Activated CD8-positive, alpha-beta T cell treated with anti-CD3 and anti-CD28 coated beads, Interleukin-2, amount 10 ng/mL, durations not matched to agents 7 days and 5 days (primary cell): ENCODE measurements at places on chromosomes 13 and 19.

GRCh38 chr13:111629926-111630325 is 309.5 kb downstream of the TEX29 start:
- no peak for DNase-seq

GRCh38 chr19:48043675-48044258 is at the start of gene CABP5:
CABP5 (minus strand) TSS chr19:48044079; CDS start chr19:48043922, 157 bp downstream.
- DNase-seq: no peak

GRCh38 chr19:29675120-29675649 is 9.9 kb downstream of the PLEKHF1 start:
- no peak for DNase-seq

GRCh38 chr13:79917628-79918027 is 423.3 kb downstream of the SPRY2 start:
- no peak for DNase-seq

DNA sequence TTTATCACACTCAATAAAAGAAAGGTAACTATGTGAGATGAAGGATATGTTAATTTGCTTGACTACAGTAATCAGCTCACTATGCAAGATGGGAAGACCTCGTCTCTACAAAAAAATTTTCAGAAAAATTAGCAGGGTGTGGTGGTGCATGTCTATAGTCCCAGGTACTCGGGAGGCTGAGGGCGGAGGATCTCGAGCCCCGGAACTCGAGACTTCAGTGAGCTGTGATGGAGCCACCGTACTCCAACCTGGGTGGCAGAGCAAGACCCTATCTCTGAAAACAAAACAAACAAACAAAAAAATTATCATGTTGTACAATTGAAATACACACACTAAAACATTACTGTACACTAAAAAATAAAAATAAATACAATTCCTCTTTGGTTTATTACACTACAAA is 376.7 kb upstream of the KLHL1 start:
- DNase-seq: no peak

DNA sequence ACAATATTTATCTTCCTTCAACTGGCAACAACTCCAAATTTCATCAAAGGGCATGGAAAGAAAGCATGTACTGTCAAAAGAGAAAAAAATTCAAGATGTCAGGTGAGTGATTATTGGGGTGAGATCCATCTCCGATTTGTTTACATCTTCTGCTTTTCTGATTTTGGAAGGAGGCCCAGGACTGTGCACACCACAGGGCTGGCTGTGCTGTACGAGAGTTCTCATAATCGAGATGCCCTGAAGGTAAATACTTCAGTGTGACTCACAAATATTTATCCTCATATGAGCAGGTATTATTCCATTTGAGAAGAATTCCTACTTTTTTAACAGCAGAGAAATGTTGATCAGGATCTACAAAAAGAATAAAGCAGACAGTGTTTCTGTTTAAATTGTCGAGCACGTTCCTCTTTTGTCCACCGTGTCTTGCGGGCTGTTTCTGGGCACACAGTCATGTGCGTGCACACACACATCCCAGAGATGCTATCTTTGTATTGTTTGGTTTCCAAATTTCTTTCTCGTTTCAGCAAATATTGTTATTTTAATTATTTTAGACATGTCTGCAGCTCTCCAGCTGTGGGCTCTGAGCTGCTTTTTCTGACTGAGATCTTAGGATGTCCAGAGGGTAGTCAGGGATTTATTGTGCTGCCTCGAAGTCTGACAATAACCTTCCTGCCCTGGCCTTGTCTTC is 103.8 kb downstream of the KL start:
- no peak for DNase-seq

GRCh38 chr19:6577476-6578125 is 13.3 kb downstream of the CD70 start:
- DNase-seq: peak; percentile 56

- DNase-seq: no peak
Measured at GRCh38 chr13:73466561-73466960, 407.8 kb downstream of the KLF5 start.

- no peak for DNase-seq
Measured at GRCh38 chr13:22749626-22750025, 431.2 kb upstream of the SGCG start.

DNA sequence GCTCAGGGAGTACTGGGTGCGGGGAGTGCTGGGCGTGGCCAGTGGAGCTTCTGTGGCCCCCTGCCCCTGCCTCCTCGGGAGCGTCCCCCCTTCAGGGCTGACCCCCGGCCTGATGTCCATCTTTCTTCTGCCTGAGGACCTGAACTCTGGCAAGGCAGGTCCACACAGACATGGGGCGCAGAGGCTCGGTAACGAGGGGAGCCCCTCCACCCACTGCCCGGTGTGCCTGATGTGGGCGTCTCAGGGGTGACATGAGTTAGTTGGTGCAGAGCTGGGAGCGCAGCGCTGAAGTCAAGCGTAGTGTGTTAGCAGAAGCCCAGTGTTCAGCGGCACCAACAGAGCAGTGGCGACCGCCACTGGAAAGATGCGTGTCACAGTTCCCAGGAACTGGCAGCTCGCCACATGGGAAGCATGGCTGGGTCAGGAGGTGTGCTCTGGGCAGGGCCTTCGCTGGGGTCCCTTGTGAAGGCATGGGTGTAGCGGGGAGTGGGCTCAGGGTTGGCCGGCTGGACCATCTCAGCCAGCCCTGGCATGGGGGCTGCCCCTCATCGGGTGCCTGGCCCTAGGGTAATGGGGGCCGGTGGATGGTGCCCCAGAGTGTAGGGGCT is 11.5 kb downstream of the THOP1 start:
- DNase-seq: no peak

DNA sequence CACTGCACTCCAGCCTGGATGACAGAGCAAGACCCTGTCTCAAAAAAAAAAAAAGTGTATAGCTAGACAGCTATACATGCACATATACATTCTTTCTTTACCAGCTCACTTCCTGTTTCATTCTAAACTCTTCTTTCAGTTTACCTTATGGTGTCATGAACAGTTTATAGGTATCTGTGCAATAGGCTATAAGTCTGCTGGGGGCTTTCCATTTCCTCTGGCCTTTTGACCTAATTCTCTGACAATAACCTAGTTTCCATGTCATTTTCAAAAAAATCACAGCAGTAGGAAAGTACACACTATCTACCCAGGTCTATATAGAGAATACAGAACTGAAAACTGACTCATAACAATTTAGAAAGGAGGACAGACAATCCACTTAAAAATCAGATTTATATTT is 24.4 kb upstream of the URAD start:
- DNase-seq: no peak

DNA sequence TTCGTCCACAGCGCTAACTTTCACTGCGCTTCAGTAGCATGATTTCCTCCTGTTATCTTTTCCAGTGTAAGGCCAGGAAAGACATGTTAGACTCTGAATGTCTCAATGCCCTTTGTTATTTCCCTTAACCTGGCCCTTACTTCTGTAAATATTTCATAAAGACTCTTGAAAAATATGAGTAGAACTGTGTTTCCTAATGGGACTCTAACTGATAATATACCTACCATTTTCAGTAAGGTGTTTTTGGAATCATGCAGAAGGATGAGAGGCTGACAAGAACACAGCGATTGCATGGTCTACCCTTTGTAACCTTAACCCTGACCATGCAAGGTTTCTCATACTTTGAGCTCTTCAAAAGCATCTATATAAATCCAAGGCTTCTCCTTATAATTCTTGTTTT is 550.1 kb downstream of the SLITRK6 start:
- no peak for DNase-seq

DNA sequence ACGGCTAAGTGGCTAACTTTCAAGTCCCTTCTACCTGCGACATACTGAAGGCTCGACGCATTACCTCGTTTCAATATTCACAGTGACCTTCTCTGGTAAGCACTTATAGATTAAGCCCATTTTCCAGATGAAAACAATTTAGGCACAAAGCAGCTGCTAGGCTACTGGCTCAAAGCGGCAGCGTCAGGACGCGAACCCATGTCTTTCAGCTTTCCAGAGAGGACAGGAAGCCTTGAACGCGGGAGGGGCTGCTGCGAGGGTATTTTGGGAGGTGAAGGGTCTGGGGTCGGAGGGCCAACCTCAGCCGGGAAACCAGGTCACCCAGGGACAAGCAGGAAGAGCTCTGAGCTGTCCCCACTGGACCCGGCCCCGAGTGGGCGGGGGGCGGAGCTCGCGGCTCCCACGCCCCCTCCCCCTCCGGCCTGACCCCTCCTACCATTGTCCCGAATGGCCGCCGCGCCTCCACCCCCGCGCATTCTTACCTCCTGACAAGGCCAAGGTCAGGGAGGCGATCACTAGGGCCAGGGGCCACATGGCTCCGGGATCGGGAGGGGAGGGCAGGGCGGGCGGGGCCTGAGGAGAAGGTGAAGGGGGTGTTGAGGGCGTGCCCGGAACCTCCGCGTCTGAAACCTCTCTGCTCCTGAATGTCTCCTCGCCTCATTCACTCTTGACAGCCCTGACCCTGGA is at the start of gene KLK13:
Gene KLK13 (minus strand): TSS at position 559 of the 687 bp plus-strand sequence. CDS start 25 bp downstream, at position 534.
- DNase-seq: no peak

DNA sequence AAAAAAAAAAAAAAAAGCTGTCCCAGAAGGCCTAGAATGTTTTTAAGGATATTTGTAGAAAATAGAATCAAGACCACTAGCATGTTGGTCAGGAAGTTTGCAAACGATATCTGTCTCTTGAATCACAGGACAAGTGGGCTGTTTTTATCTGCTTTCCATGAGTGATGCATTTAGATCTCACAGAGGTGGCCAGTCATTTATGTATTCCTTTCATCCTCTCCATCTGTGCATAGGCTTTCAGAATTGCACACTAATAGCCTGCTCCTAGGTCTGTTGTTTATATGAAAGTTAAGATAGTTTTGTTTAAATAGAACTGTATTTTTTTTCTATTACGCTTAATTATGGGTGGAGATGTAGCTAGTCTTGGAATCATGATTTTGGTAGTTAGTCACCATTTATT is 289.5 kb downstream of the SHISA2 start:
- no peak for DNase-seq

GRCh38 chr19:13160557-13160956 is 10.3 kb downstream of the IER2 start:
- DNase-seq: no peak

DNA sequence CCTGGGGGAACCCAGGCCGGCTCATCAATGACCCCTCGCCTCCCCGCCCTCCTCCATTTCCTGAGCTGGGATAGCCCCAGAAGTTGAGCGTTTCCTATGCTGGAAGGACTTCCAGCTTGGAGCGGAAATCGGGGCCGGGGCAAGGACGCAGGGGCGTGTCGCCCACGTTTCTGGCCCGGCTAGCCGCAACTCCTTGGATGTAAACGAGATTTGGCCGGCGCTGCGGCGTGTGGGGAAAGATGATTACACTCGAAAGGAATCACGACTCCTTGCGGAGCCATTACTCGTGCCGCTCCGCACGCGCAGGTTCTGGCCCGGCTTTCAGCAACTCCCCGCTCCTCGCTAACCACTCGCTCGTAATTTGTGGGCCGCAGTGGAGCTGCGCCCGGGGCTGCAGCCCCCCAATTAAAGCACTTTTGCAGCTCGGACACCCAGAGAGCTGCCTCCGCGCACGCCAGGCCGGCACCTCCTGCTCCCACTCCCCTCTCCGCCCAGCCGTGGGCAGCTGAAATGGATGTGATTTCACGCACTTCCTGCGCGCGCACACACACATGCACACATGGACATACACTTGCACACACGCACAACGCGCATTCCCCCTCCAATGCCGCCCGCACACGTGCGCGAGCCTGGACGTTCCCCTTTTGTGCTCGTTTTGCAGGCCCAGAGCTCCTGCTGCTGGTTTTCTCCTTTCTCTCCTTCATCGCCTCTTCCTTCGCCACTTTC is 15.7 kb downstream of the ZIC5 start:
- no peak for DNase-seq

DNA sequence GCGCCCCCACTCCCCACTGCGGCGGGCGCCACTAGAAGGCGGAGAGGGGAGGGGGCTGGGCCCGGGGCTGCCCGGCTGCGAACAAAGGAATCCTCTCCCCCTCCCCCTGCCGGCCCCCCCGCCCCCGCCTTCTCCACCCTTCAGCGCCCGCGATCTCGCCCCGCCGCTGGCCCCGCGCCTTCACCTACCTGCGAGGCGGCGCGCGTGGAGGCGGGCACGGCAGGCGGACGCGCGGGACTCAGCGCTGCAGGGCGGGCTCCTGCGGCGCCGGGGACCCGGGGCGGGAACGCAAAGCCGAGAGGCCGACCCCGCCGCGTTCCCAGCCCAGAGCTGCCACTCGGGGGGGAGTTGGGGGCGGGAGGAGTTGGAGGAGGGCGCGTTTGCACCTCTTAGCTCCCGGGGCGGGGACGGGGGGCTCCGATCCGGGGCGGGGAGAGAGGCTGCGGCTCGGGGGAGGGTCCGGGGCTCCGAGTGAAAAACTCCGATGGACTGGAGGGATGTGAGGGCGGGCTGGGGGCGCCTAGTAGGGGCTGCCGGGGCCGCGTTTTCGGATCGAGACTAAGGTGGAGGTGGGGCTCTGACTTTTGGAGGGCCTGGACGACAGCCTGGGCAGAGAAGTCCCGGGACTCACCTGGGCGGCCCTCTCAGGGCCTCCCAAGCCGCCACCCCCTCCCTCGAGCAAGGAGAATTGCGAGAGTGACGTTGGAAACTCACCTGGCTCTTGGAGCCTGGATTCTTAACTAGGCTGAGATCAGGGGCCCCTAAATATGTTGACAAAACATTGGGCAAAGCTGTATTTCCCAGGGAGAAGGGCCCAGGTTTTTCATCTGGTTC is at the start of gene FBN3:
Gene FBN3 (minus strand): TSS at position 332 of the 834 bp plus-strand sequence. CDS start 2,112 bp downstream, outside the sequence.
- no peak for DNase-seq

- no peak for DNase-seq
Measured at GRCh38 chr13:61258185-61258584, 157.5 kb downstream of the PCDH20 start.

DNA sequence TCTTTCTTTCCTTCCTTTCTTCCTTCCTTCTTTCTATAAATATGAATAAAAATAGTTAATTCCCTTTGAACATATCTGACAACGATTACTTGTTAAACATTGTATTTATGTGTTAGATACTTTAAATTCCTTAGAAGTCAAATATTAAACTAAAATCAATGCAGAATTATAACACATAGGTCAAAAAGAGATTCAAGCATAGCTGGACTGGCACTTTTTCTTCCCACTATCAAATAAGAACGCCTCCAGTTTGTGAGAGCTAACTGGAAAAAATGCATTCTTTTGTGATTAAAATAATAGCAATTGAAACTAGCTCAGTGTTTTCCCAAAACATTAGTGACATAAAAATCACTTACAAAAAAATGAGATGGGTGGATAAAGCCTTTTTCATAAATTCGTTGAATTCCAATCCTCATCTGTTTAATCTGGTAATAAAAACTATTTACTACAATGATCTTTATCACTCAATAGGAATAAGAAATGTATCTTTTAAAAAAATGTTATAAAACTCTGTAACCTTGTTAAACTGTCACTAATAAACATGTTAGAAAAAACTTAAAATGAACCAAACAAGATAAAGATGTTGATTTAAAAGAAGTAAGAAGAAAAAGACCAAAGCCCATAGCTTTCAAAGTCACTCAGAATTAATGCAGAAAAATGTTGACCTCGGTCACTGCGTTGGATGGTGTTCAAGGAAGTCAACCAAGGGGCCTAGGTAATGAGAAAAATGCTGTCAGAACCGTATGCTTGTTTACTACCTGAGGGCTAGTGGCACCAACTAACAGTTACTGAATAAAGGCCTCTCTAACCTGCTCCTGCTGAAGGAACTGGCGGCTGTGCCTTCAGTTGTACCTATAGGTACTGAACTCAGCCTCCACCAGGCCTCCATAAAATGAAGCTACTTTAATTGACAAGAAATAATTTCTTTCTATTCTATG is 1039.5 kb upstream of the SLC10A2 start:
- no peak for DNase-seq

GRCh38 chr19:41690801-41691065 is 2.7 kb upstream of the CEACAM7 start:
- DNase-seq: no peak
